Forelimb muscle (tissue), 1 donor: ENCODE measurements at places on chromosomes 6 and 20. TPM values are rescaled to one million over a fixed set of nuclear protein-coding genes. Genes with fewer than 3 reads are reported as not detected.

GRCh38 chr6:162198076-162198475 lies 529.5 kb downstream of the PRKN start:
- no peak for DNase-seq

DNA sequence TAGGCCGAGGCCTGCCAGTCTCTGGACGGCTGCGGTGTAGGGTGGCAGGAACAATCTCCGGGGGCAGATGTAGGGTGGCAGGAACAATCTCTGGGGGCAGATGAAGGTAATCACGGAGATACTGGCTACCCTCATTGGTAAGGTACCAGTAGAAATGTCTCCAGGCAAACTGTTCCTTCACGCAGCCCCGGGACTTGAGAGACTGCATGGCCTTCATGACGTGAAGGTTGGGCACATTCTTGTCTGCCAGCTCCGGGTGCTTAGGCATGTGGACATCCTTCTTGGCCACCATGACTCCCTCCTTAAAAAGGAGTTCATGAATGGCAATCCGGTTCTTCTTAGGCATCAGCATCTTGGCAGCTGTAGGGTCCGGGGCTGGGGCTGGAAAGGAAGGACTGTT lies 6.1 kb downstream of the FAM110A start:
- no peak for DNase-seq

DNA sequence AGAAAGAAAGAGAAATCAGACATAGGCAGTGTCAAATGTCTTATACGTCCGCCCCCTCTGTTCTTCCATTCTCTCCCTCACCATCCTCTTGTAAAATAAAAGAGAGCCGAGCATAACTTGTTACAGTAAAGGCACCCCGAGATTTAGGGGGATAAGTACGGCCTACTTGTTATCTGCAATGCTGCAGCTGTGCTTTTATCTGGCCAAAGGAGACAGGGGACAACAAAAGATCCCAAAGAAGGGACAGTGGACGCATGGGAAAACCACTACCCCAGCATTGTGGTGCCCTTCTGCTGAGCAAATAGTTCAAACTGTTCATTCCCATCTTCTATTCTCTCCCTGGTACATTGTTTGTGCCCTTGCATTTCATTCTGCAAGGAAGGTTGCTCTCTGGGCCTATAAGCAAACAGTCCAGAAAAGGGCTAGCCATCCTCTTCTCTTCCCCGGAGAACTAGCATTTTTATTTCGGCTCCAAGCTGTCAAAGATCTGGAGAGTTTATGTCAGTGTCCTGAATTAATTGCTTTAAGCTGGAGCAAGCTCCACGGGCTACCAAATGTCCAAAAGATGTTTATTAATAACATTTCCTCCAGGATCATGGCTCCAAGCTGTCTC lies 22.3 kb downstream of the FOXA2 start:
- no peak for DNase-seq

GRCh38 chr20:2292416-2293110 lies 3.2 kb upstream of the TGM3 start:
- no peak for DNase-seq

DNA sequence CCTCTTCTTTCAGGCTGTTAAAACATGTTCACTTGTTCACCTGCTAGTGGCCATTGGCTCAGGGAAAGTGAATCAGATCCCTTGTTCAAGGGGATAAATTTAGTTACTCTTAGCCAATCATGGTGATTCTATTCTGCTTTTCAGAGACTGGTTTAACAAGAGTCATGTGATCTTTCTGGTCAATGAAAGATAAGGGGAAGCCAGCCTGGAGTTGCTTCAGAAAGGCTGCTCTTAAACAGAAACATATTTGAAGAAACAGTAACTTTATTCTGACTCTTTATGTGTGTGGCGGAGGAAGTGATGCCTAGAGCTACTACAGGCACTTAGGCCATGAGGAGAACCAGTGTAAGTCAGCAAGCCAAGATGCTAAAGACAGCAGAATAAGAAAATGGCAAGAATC lies 28.1 kb upstream of the AHI1 start:
- no peak for DNase-seq

DNA sequence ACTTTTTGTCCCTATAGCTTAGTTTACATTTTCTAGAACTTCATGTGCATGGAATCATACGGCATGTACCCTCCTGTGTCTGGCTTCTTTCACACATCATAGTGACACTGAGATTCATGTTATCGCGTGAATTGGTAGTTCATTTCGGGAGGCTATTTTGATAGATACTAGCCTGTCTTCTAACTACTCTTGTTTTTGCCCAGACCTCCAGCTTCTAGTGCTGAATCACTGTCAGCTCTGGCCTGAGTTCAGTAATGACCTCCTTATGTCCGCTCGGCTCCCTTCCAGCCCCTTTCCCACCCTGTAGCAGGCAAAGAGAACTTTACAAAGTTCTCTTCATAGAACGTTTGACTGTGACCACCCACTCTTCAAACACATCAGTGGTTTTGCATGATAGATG lies 14.1 kb downstream of the MYBL2 start:
- DNase-seq, result no peak

- DNase-seq, result no peak
Observed at GRCh38 chr20:49631061-49631716, 63.3 kb upstream of the PTGIS start.

GRCh38 chr6:33751771-33752645 lies 5.3 kb upstream of the IP6K3 start:
- DNase-seq, result no peak

DNA sequence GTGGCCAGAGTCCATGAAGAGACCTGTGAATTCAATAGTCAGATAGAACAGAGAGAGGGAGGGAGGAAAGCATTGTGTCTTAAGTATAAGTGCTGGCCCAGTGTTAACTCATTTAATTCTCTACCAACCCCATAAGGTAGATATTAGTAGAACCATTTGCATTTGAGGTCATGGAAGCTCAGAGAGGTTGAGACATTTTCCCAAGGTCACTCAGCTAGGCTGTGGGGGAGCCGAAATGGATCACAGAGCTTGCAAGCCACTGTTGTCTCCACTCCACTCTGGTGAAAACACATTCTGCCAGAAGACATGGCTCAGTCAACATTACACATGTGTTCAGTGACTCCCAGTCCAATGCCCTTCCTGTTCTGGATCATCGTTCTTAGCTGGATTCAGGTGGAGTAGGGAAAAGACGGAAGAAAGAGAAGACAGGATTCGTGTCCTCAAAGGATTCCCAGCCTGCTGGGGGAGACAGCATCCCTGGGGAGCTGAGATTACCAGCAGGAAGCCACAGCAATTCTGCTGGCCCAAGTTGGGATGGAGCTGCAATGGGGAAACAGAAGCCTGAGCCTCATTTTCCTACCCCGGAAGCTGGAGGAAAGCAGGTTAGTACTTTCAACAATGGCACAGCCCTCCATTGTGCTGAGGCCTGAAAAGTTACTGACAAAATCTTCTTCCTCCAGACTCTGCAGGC lies 27.0 kb upstream of the MDGA1 start:
- no peak for DNase-seq

- DNase-seq, result no peak
Observed at GRCh38 chr6:88443554-88443953, 277.4 kb upstream of the CNR1 start.

GRCh38 chr6:117908246-117909068 lies 1.4 kb downstream of the SLC35F1 start:
- DNase-seq, result no peak

DNA sequence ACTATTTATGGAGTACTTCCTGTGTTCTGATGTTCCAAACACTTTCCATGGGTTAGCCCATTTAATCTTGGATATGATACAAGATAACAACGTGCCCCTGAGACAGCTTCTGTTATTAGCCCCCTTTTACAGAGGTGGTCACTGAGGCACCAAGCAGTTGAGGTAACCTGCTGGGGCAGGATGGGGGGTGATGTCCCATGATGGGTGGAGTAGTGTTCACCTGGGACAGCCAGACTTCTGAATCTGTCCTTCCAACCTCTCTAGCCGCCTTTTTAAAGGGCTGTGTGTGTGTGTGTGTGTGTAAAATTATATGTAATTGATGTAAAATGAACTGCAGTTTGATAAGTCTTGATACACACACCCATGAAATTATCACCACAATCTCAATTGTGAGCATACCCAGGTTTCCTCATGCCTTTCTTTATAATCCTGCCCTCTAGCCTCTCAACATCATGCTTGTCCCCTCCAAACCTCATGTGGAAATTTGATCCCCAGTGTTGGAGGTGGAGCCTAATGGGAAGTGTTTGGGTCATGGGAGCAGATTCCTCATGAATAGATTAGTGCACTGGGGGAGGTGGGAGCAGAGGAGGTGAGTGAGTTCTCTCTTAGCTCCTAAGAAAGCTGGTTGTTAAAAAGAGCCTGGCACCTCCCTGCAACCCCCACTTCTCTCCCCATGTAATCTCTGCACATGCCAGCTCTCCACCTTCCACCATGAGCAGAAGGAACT lies 39.2 kb downstream of the PLAGL2 start:
- no peak for DNase-seq

GRCh38 chr6:147221739-147222138 lies 17.5 kb downstream of the STXBP5 start:
- DNase-seq, result no peak

DNA sequence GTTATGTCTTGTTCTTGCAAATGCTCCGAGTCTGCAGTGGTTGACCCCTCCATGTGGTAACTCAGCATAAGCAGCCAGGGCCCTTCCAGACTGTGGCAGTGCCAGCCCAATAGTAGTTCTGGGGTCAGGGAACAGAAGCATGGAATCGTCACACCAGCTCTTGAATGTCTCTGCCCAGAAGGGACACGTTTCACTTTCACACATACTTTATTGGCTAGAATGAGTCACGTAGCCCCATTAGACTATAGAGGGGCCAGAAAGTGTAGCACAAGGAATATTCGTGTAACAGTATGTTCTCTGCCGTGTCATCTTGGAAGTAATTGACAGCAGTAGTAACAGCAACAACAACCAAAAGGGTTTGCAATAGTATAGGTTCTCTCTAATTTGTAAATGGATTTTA lies 254.7 kb downstream of the FARS2 start:
- no peak for DNase-seq

DNA sequence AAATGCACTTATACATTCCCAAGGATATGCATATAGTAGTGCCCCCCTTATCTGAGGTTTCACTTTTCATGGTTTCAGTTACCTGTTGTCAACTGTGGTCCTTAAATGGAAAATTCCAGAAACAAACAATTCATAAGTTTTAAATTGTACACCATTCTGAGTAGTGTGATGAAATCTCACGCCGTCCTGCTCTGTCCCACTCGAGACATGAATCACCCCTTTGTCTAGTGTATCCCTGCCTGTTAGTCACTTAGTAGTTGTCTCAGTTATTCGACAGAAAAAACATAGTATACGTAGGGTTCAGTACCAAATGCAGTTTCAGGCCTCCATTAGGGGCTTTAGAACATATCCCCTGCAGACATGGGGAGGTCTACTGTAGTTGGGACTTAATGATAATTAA lies 57.0 kb downstream of the MAP1LC3A start:
- DNase-seq, result no peak

DNA sequence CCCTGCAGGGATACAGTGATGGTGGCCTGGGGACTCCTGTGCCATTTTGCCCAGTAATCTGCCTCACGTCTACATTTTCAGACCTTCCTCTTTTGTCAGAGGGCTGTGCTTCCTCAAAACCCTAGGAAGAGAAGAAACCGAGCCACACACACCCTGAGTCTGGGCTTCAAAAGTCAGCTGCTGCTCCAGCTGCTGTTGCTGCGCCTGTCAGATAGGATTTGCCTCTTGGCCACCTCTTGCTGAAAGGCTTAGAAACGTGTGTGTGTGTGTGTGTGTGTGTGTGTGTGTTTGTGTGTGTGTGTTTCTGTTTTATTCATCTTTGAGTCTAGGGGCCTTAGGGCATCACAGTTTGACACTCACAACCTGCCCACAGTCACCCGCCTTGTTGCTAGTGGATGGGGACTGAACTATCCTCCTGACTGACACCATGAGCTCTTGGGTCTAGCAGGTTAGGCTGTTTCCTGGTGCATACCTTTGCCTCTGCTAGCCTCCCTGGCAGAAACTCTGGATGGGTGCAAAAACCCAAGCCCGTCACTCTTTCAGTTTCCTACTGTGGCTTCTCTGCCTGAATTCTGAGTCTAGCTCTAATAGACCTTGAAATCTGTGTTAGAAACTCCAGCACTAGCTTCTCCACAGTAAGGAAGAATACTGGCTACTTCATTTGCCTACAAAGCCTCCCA lies 94.9 kb upstream of the CEP85L start:
- DNase-seq, result no peak

DNA sequence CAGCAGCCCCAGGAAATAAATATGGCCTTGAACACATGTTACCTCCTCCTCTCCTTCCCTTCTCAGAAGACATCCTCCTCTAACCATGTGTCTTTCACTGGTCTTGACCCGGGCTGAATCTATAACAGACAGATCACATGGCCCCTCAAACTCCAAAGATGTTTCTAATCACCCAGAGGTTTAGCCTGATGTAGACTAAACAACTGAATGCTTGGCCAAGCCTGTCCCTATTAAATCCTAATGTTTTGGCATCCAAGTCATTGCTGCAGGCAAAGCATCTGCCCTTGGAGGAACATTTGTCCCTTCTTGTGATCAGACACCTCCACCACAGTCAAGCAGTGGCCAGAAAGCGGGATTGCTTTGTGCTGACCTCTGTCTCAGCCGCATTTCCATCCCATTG lies 65.5 kb downstream of the ANKRD60 start:
- no peak for DNase-seq

GRCh38 chr20:316316-317068 lies 8.9 kb upstream of the SOX12 start:
- DNase-seq, result no peak

DNA sequence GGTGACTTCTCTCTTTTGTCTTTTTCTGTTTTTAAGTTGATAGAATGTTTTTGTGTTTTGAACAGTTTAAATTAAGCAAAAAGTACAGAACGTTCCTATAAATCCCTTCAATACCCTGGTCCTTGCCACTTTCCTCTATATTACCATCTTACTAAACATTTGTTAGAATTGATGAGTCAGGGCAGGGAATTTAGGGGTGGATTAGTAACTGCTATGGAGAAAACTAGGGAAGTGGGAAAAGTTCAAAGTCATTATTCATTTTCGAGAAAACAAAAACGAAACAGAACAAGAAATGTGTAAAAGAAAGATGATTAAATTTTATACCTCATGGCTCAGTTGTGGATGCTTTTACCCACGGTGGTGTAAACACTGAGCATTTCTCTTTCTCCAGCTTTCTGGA lies 240.4 kb upstream of the SULF2 start:
- no peak for DNase-seq

- DNase-seq, result no peak
Observed at GRCh38 chr20:7155282-7155681, 387.8 kb downstream of the BMP2 start.

DNA sequence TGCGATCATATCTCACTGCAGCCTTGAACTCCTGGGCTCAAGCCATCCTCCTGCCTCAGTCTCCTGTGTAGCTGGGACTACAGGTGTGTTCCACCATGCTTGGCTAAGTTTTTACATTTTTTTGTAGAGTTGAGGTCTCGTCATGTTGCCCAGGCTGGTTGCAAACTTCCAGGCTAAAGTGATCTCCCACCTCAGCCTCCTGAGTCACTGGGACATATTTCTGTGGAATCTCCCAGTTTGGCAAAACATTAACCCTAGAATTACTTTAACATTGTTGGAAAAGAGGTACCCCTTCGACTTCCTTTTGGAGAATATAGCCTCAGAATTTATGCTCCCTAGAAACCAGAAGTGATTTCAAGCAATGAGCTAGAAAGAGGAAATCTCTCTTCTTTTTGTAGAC lies 57.2 kb downstream of the SHLD1 start:
- DNase-seq, result no peak

The SLC17A2 gene
- not detected for polyA plus RNA-seq

The ADISSP gene
- 21.6 TPM for polyA plus RNA-seq

The COL12A1 gene
- 311 TPM for polyA plus RNA-seq

The IMPG1 gene
- 0.48 TPM for polyA plus RNA-seq

The TMEM74B gene
- polyA plus RNA-seq, result 2.6 TPM

The RIPPLY2 gene
- not detected for polyA plus RNA-seq

The SLC22A1 gene
- 0.85 TPM for polyA plus RNA-seq

The CRIP3 gene
- 1.7 TPM for polyA plus RNA-seq

The FKBP1A gene
- 240 TPM for polyA plus RNA-seq

The GPR6 gene
- not detected for polyA plus RNA-seq

The SLC26A8 gene
- 0.22 TPM for polyA plus RNA-seq

The HLA-DMB gene
- polyA plus RNA-seq, result 4.8 TPM
